ENCODE measurements at places on chromosomes 11 and 22.

DNA sequence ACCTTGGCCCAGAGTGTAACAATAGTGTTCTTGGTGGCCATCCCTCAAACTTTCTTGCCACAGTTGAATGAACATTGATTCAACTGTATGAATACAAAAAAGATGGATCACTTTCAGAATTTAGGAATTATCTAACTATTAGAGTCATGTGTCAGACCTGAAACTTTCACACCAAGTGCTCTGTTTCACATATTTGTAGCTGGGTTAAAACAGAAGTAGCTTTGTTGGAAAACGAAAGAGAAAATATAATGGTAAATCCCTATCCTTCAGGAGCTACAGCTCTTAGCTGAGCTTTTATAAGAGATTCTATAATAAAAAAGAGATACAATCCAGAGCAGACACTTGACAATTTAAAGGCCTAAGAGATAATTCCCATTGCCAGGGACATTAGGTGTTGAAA, 719.3 kb downstream of the JRKL start:
- DNase-seq: no peak

DNA sequence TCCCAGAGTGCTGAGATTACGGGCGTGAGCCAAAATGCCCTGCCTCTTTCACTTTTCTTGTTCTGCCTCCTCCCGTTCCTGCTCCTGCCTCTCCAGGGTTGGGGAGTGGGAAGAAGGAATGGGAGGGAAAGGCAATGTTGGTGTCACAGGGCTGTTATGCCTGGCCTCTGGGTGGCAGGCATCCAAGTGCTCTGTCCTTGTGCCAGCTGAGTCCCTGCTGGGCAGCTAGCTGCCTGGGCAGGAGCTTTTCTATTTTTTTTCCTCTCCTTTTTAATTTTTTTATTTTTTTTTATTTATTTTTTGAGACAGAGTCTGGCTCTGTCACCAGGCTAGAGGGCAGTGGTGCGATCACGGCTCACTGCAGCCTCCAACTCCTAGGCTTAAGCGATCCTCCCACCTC, 4.1 kb upstream of the SAC3D1 start:
- DNase-seq: no peak

GRCh38 chr11:86041975-86042378, 26.9 kb downstream of the PICALM start:
- peak; percentile 36 for DNase-seq

GRCh38 chr22:25452116-25452700, 112.3 kb upstream of the GRK3 start:
- no peak for DNase-seq

GRCh38 chr11:125315079-125315740, 150.7 kb downstream of the PKNOX2 start:
- DNase-seq: no peak

DNA sequence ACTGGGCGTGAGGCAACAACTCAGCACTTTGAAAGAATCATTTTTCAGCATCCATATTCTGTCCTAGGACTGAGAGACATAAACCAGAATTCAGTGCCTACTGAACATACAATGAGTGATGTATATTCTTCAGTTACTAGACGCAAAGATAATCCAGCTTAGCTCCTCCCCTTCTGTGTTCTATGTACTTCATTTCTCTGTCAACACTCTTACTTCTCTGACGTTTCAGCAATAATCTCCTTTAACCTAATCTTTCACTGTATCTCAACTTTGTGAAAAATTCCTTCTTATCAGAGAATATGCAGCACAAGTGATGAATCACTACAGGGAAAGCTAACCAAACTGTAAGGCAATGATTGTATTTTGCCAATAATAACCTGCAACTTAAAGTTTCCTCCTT, 2.5 kb upstream of the OR51B5 start:
- DNase-seq: no peak

DNA sequence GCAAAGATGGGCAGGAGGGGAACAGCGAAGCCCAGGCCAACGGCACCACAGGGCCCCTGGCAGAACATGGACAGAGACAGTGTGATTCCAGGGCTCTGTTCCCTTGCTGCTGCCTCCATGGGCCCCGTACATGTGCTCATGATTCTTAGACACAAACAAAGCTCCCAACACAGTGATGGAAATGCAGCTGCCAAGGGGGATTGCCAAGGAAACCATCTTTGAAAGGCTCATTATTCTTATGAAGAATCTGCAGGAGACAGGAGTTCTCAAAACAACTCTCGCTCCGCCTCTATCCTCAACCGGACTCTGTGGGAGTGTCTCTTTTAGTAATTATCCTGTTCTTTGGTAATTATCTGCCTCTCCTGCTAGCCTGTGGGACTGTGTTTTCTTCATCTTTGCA, 32.2 kb downstream of the SERPINH1 start:
- DNase-seq: no peak

GRCh38 chr11:116276051-116277044, 496.4 kb downstream of the BUD13 start:
- peak; percentile 57 for DNase-seq

- no peak for DNase-seq
Measured at GRCh38 chr11:87908086-87908485, 267.2 kb downstream of the RAB38 start.

DNA sequence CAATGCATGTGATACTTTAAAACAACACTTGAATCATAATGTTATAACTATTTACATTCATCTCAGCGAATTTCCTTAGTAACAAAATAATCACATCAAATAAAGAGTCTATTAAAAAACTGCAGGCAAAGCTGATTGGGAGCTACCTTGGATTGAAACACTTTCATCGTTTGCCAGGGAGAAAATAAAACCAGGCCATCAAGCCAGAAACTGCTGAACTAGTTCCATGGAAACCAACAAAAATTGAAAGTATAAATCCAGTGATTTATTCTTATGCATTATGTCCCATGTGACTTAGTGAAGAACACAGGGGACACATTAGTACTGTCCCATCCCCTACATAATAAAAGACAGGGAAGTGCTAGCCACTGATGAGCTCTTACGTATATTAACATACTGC, 21.7 kb downstream of the SLC35F2 start:
- DNase-seq: no peak

All from activated T-cell treated with anti-CD3 and anti-CD28 coated beads for 24 hours (primary cell).